ENCODE measurements at places on chromosomes 6 and 20.

DNA sequence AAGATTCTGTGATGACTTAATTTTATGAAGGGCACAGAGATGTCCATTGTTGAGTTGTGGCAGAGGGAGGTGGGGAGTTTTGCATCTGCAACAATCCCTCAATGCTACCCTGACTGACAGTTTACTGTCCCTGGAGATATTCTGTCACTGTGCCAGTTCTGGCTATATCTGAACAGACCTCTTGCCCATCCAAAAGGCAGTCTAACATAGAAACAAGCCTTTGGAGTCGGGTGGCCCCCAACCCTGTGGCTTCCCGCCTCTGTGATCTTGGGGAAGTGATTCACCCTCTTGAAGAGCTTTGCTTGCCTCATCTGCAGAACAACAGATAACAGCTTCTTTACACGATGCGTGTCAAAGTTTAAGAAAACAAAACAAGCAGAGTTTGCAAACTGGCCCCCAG lies 3.8 kb upstream of the E2F1 start:
- DNase-seq = no peak

DNA sequence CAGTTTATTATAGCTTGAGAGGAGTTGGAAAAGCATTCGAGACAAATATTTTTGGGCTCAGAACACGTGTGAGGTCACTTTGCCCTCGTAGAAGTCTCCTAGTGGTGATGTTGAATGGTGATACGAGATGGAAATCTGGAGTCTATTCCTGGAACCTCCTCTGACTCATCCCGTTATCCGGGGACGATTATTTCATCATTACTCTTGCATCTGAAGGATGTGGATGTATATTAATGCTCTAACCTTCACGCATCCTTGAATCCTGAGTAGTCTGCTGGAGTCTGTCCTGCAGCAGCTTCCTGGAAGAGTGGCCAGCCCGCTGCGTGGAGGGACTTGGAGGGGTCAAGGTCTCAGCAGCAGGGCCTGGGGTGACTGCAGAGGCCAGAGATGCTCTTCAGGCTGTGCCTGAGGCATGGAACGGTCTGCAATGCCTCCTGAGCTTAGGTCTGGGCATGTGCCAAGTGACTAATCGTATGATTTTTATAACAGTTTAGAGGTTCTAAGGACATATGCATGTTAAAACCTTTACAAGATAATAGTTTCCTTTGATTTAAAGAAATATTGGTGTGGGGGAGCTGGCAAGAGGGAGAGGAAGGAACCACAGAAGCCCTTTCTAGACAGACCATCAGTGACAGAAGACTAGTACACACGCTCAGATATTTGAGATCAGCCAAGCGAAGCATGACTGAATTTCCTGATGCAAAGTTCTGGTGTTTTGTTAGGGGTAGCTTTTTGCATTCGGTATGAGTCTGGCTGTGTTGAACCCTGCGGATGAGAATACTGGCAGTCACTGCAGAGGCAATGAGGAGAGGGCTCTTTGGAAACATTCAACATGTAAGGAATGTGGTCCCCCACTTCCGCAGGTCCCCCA lies 400.2 kb downstream of the QKI start:
- no peak for DNase-seq

- DNase-seq = no peak
Measured at GRCh38 chr6:72758901-72759300, 137.0 kb downstream of the KCNQ5 start.

- DNase-seq = no peak
Measured at GRCh38 chr6:131112249-131112648, 23.0 kb upstream of the AKAP7 start.

GRCh38 chr20:19777981-19778380 lies 19.9 kb downstream of the RIN2 start:
- DNase-seq = no peak

DNA sequence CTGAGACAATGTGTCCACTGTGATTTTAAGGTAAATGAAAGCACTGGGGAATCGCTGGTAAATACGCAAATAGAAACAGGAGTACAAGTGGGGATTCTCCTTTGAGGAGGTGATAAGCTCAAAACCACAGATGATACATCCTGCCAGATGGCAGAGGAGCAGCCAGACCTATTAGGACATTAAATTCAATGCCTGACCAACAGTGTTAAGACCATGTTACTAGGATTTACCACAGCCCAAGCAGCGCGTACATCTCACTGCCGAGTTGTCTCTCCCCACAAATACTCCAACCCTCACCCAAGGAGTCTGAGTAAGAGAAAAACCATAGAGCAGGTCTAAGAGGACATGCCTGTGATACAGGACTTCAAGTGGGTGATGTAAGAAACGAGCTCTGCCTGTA lies 68.9 kb upstream of the TULP1 start:
- DNase-seq = no peak

GRCh38 chr6:15496345-15497131 lies 166.3 kb downstream of the DTNBP1 start:
- no peak for DNase-seq

- no peak for DNase-seq
Measured at GRCh38 chr6:11514672-11515071, 22.9 kb upstream of the TMEM170B start.

- no peak for DNase-seq
Measured at GRCh38 chr6:34934516-34934915, 45.5 kb downstream of the ANKS1A start.

DNA sequence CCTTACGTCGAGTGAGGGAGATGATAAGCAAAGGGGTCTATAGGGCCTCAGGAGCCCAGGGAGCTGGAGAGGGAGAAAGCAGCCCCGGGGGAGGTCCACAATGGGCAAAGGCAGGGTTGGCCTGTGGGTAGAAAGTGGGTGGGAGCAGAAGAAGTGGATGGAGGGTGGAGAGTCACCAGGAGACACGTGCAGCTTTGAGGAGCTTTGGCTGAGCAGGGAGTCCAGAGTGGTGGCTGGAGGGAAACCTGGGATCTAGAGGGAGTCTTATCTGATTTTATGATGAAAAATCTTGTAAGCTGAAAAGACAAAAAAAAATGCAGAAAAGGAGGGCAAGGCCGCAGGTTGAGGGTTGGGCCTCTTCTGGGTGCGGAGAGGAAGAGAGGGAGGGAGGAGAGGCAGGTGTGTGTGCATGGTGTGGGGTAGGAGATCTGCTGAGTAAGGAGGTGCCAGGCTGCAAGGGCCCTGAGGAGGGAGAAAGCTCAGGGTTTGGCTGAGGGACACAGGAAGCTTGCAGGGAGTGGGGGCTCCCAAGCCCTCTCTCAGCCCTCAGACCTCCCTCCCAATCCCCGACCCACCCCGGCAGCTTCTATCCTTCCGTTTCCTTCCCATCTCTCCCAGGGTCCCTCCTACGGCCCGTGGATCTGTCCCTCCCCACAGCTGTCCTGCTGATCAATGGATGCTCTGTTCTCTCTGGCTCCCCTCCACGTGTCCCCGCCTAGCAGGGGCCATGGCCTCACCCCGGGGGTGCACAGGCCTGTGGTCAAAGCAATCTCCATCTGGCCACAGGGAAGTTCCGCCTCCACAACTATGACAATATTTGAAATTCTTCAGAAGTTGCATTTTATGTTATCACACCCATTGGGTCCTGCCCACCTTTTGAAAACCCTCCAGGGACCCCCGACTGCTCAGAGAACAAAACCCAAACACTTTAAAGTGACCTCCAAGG lies 17.1 kb upstream of the BPI start:
- DNase-seq = no peak

DNA sequence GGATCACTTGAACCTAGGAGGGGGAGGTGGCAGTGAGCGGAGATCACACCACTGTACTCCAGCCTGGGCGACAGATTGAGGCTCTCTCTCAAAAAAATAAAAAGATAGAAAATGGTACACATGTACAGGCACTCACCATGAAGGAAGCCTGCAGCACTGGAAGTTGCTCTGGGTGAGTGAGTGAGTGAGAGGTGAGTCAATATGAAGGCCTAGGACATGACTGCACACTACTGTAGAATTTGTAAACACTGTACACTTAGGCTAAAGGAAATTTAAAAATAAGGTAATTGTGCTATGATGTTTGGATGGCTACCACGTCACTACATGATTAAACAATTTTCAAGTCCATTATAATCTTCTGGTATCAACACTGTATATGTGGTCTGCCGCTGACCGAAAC lies 216.2 kb downstream of the FOXC1 start:
- no peak for DNase-seq

DNA sequence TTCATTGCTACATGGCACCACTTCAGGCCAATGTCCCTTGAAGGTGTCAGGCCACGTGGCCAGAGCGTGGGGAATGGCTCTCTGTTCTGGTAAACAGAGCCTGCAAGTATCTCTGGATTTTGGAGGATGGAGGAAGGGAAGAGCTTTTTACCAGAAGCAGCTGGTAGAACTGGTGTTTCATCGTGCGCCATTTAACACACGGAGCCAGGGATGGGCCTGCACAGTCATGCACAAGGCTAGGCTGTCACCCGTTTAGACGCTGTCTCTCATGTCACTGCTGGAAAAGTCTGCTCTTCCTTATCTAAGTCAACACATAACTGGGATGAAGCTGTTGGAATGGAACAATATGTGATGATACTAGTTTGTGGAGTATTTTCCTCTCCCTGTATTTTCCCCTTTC lies 123.9 kb downstream of the IBTK start:
- DNase-seq = no peak

DNA sequence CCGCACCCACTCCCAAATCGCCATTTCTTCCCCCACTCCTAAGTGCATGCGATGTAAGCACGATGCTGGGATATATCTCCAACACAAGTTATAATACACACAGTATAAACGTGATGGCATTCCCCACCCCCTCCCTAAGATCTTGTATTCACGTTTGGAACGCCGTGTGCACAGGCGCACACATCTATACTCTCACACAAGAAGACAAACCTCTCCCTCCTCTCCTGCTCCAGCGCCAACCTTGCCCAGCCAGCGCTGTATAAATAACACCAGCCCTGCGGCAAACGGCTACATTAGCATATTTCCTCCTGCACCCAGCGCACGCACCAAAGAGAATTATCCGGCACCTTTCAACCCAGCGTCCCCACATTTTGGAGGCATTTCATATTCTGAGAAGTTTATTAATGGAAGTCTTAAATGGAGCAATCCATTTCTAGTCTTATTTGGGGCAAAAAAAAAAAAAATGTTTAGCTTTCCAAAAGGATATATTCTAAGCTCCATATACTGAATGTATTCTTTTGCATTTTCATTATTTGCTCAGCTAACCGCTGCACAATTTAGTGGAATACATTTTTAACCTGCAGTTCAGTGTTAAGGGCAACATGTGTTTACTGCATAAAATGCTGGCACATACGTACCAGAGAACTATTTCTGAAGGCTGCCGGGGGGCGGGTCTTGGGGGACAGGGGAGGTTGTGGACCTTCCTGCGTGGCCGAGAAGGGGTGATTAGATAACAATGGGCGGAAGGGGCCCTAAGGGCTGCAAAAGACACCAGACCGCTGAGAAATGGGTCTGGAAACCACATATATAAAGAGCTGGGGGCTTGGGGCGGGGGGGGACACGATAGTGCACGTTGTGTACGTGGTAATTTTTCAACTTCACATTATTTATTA lies 1.1 kb upstream of the SLC22A23 start:
- no peak for DNase-seq
